ENCODE measurements at places on chromosomes 7 and 10. TPM values are rescaled to one million over a fixed set of nuclear protein-coding genes. Genes with fewer than 3 reads are reported as not detected.

DNA sequence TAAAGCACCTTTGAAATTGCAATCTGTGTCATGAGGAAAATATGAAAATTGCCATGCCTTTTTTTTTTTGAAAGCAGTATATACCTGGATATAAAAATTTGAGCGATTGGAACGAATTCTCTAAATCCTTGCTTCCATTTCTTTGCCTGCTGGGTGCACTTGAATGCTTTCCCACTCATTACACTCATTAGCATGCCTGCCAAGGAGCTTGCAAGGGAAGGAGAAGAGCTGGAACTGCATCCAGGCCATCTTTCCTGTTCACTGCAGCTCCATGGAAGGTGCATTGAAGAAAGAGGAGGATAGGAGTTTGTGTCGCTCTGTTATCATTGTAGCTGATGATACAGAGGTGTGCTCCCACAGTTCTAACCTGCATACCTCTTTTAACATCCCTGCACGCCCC, 102.4 kb upstream of the GJD4 start:
- DNase-seq = no peak

Gene NYAP1
- 0.68 TPM for total RNA-seq

Gene SYNPO2L
- total RNA-seq = 0.29 TPM

Gene MBL2
- not detected for total RNA-seq

DNA sequence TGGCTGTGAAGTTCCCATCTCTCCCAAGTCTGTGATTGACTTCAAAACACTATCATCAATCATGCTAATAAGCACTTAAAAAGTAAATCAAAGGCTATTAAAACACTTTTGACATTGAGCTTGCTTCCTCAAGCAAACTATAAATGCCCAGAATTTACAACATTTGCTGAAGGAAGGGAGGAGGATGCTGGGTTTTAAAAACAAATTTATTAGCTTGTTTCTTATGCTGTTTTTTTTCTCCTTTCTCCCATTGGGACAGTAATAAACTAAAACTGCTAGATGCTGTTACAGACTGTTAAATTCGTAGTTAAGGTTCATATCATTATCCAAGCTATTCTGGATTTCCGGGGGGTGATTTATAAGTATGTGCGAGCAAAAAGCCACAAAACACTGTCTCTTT, 250.5 kb downstream of the SORCS1 start:
- no peak for DNase-seq

DNA sequence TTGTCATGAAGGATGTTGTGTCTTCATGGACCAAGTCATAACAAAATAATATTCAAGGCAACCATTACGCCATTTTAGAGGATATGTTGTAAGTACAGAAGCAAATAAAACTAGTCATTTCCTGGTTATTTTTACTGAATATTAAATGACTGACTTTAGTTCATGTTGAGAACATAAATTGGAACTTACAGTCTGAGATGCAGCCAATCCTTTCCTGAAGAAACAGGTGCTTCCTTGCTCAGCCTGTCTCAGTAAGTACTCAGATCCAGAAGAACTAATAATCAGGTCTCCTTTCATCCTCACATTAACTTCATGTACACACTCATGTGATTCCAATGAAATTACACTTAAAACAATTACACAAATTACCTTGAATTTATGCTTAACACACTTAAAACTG, 12.3 kb downstream of the SEMA3A start:
- DNase-seq = no peak

DNA sequence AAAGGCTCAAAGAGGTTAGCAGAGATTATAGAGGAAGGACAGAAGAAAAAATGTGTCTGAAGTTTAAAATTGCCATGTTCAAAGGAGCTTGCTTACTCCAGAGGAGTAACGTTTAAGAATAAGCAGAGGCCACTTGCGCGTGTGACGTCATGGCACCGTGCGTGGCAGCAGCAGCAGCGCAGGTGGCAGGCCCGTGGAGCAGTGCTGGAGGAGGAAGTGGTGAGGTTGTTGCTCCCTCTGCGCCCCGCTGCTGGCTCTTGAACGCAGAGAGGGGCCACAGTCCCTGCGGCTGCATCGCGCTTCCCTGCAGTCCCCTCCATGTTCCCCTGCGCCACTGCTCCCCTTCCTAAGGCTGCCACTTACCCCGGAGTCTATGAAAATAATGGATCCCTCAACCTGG, 37.5 kb downstream of the GDI2 start:
- no peak for DNase-seq

DNA sequence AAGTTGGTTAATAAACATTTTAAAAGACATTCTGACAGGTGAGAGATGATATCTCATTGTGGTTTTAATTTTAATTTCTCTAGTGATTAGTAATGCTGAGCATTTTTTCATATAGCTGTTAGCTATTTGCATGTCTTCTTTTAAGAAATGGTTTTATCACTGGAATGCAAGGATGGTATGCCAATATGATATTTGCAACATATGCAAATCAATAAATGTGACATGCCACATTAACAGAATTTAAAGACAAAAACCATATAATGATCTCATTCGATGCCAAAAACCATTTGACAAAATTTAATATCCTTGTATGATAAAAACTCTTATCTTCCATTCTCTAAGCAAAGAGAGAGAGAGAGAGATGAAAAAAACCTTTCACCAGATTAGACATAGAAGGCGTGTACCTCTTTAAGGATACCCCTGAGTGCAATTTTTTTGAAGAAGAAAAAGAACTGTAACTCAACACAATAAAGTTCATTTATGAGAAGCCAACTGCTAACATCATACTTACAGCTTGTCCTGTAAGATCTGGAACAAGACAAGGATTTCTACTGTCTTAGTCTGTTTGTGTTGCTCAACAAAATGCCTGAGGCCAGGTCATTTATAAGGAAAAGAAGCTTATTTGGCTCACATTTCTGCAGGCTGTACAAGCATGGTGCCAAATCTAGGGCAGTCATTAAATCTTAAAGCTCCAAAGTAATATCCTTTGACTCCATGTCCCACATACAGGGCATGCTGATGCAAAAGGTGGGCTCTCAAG, 39.7 kb upstream of the ZMYND11 start:
- no peak for DNase-seq

Gene KLF14
- total RNA-seq = 0.36 TPM

Gene FGL2
- total RNA-seq = 10.9 TPM

- DNase-seq = no peak
Observed at GRCh38 chr10:93468461-93469213, 13.5 kb downstream of the MYOF start.

DNA sequence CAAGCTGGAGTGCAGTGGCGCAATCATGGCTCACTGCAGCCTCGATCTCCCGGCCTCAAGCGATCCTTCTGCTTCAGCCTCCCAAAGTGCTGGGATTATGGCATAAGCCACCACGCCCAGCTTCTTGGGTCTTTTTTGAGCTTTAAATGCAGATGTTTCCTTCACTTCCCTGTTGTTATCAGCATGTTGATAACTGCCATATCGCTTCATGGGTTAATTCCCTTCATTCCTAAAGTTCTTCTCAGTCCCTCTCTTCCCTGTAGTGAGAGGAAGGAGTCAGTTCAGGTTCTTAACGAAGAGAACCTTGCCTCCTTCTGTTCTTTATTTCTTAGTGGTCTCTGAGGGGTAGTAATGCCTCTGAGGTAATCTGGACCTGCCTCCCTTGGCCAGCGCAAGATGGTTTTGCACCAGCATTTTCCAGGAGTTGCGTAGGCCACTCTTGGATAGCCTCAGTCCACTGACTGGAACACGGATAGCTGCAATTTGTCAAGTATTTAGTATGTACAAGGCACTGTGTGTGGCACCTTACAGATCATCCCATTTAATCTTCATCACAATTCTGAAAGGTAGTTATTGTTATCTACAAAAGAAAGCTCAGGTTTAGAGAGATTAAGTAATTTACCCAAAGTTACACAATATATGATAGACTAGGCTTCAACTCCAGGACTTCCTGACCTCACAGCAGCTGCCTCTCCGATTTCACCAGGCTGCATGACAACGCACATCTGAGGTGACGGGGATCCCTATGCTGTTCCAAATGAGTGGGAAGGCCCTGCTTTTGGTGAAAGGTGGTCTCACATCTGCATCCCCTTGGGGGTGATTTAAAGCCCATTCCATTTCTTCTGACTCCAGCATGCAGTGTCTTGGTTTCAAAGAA, 60.5 kb downstream of the GATA3 start:
- DNase-seq = no peak

- DNase-seq = peak; percentile 44
Observed at GRCh38 chr7:50728184-50728583, 54.5 kb downstream of the GRB10 start.

Gene CC2D2B
- 7.0 TPM for total RNA-seq

GRCh38 chr10:71727105-71727737, 7.6 kb upstream of the C10orf105 start:
- DNase-seq = no peak

- no peak for DNase-seq
Observed at GRCh38 chr7:110177463-110177862, 913.5 kb upstream of the LRRN3 start.

All from ureter (tissue), 1 donor.